ENCODE measurements at places on chromosomes 13 and 19. TPM values are rescaled to one million over a fixed set of nuclear protein-coding genes. Genes with fewer than 3 reads are reported as not detected.

The CCL25 gene
- total RNA-seq: not detected

The GTPBP3 gene
- 29.6 TPM for total RNA-seq

The POU4F1 gene
- total RNA-seq: 0.08 TPM

The RGCC gene
- total RNA-seq: 197 TPM

The ERICH6B gene
- total RNA-seq: not detected

The HTR2A gene
- total RNA-seq: not detected

The TMEM272 gene
- 22.2 TPM for total RNA-seq

The ZNF626 gene
- total RNA-seq: 2.0 TPM

The ZNF66 gene
- 18.5 TPM for total RNA-seq

The PDE4C gene
- not detected for total RNA-seq

The NOVA2 gene
- total RNA-seq: 0.20 TPM

The CD22 gene
- total RNA-seq: 1.7 TPM

The MAMSTR gene
- 1.3 TPM for total RNA-seq

The KCNRG gene
- 0.97 TPM for total RNA-seq

The ANKLE1 gene
- total RNA-seq: 2.3 TPM

The CLIP3 gene
- total RNA-seq: 3.2 TPM

The RGS9BP gene
- total RNA-seq: 0.29 TPM

The RDH8 gene
- total RNA-seq: not detected

The KASH5 gene
- 0.42 TPM for total RNA-seq

The KLHL1 gene
- not detected for total RNA-seq

The OR10H1 gene
- total RNA-seq: not detected

The RTBDN gene
- not detected for total RNA-seq

The PNMA8A gene
- 0.62 TPM for total RNA-seq

The ANGPTL8 gene
- total RNA-seq: not detected

The PINLYP gene
- 1.1 TPM for total RNA-seq

The CFD gene
- total RNA-seq: 58.0 TPM

The RUBCNL gene
- 0.30 TPM for total RNA-seq

The GCDH gene
- total RNA-seq: 54.5 TPM
